ENCODE measurements at places on chromosomes 2 and 18. TPM values are rescaled to one million over a fixed set of nuclear protein-coding genes. Genes with fewer than 3 reads are reported as not detected.
A peak's percentile ranks its signal among the peaks of the same experiment; 100 is the strongest.

DNA sequence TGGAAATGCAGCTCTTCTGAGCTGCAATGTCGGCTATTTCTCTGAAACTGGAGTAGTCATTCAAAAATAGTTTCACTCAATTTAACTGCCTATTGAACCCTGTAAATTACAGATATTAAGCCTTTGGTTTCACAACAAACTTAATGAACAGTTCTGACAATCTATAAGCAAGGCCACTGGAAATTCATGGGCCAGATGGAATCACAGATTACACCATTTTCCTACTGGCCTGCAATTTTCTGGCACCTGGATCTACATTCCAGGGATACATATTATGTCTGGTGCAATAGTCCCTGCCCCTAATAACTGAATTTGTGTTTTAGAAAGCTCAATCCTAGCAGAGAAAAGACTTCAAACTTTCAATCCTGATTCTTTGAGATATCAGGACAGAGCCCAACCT, 551.7 kb downstream of the RNF144A start:
- no peak for DNase-seq

DNA sequence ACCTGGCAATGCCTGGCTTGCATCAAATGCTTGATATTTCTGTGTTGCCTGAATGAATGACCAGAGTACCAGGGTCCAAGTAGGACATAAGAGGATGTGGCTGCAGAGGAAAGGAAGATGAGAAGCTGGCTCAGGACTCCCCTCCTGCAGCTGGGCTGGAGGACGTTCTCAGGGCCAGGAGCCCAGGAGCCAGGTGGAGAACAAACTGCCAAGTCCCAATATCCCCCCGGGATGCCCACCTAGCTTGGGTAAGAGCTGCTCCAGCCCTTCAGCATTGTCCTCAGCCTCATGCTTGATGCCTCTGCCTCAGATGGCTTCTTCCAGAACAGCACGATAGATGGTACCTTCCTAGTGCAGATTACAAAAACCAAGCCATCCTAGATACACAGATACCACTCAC, 8.6 kb upstream of the ATP6V1B1 start:
- no peak for DNase-seq

GRCh38 chr2:95025406-95026319, at the start of gene MAL:
TSS of gene MAL (plus strand) at chr2:95025708. CDS start at chr2:95025793, 85 bp downstream.
- DNase-seq = no peak

- no peak for DNase-seq
These were observed 191.8 kb downstream of the RNF144A start for GRCh38 chr2:7108792-7109532.

- DNase-seq = no peak
These were observed 150.3 kb upstream of the RASGRP3 start for GRCh38 chr2:33326100-33326499.

- no peak for DNase-seq
These were observed 28.4 kb downstream of the AOX1 start for GRCh38 chr2:200614249-200614648.

GRCh38 chr2:241083091-241083415, 19.0 kb downstream of the MTERF4 start:
- DNase-seq = no peak

- DNase-seq = peak; percentile 94
These were observed 11.0 kb upstream of the SFTPB start for GRCh38 chr2:85678794-85679672.

GRCh38 chr2:63035660-63036059, 15.0 kb upstream of the OTX1 start:
- DNase-seq = no peak

GRCh38 chr2:1644427-1644826, 99.9 kb downstream of the PXDN start:
- no peak for DNase-seq

GRCh38 chr2:53452957-53453748, 314.5 kb upstream of the CHAC2 start:
- DNase-seq = peak; percentile 74

- DNase-seq = no peak
These were observed 21.9 kb upstream of the TET3 start for GRCh38 chr2:73962798-73963197.

DNA sequence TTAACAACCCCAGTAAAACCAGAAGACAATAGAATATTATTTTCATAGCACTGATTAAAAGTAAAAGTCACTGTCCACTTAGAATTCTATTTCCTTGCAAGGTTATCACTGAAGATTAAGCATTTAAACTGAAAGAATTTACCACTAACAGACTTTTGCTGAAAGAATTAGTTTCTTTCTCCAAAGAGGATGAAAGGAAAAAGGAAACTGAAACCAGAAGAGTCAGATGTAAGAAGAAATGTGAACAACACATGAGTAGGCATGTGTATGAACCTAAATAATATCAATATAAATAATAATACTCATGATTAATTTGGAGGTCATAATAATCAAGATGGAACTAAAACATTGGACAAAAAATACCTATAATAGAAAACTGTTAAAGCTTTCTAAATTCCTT, 82.4 kb upstream of the KLHL29 start:
- DNase-seq = no peak

DNA sequence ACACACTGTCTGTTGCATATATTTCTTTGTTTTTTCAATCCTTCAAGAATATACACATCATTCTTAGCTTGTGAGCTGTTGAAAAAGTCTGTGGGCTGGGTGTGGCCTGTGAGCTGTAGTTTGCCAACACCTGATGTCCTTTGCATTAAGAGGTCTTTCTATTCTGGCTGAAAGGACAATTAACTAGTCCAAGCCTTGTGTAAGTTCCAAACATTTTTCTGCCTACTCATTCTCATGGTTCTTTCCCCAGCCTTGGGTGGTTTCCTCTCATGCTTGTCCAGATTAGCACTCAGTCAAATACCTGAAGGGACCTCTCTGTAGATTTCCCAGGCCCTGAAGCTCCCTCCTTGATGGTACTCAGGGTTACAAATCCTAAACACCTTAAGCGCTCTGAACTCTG, 57.8 kb upstream of the NABP1 start:
- no peak for DNase-seq

GRCh38 chr18:8982416-8983183, 119.9 kb upstream of the NDUFV2 start:
- peak; percentile 57 for DNase-seq

- no peak for DNase-seq
These were observed 39.0 kb downstream of the TBC1D8 start for GRCh38 chr2:101111917-101112771.

DNA sequence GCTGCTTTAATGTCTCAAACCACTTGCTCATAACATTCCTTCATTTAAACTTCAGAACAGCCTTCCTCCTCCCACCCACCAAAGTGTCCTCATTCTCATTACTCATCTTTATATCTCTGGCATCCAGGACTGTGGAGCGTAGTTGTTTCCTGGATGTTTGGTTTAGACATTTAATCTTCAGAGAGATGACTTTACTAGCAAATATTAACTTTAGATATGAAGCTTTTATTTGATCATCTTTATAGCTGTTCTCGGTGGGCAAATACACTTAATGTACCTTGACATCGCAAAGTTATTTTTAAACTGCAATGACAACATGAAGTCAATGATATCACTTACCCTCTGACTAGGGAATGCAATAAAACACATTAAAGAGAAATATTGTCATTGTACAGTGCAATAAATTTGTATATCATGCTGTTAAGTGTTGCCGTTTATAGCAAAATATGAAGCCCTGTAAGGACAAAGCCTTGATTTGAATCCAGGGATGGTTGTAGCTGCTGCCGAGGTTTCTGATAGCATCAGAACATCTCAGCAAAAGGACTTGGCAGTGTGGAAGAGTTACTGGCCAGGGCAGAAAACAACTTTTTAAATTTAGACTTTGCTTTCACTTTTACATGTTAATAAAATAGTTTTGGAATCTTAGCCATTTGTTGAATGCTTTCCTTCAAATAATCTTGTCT, 4.6 kb upstream of the LAMA3 start:
- no peak for DNase-seq

- DNase-seq = no peak
These were observed 13.2 kb downstream of the NEURL3 start for GRCh38 chr2:96491860-96492497.

GRCh38 chr2:1501038-1501851, 88.0 kb downstream of the TPO start:
- no peak for DNase-seq

DNA sequence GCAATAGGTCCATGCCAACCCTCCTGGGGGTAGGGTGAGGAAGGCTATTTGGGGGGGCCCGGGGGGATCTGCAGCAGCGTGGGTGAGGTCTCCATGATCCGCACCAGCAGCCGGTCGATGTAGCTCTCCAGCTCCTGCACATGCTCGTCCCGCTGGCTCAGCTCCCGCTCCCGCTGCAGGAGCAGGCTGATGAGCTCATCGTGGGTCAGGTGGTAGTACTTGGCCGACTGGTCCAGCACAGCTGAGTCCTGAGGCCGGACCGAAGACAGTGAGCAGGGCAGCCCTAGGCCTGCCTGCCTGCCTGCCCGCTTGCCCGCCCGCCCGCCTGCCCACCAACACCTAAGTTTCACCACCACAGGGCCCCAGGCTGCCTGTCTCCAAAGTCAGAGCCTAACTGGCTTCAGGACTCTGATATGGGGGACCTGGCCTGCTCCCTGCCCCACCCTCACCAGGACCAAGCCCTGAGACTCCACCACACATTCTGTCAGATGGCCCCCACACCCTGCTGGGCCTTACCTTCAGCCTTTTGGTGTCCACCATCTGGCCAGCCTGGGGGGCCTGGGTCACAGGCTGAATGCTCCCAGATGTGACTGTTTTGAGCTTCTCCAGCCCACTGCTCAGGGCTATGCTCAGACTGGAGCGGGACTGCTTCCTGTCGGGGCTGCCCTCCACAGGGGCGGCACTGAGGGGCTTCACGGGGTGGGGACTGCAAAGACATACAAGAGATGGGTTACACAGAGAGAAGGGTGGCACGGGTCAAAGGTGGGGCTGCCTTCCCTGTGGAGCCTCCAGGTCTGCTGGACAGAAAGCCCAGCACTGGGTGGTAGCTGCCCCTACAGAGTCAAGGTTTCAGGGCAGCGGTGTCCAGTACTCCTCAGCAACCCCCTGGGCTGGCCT, 4.2 kb upstream of the SFXN5 start:
- no peak for DNase-seq

DNA sequence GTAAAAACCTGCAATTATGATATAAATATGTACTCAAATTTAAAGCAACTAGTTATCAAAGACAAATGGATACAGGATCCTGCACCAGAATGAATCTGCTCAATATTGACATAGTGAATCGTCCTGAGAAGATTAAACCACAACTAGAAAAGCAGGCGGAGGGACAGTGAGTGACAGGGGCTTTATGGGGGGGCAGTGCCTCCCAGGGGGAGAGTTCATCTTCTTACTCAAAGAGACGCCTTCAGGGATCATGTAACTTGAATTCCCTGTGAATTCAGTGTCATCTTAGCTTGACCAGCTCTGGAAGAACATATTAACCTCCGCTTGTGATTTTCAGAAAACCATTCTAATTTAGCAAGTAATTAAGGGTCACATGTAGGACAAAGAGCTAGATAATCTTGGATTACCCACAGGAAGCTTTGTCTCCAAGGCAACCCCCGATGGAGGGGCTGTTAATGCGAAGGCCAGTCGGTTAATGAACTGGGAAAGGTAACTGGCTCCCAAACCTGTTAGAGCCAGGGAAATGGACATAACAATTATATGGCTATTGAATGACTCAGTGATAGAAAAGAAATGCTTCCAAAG, 17.4 kb upstream of the LMAN1 start:
- no peak for DNase-seq

DNA sequence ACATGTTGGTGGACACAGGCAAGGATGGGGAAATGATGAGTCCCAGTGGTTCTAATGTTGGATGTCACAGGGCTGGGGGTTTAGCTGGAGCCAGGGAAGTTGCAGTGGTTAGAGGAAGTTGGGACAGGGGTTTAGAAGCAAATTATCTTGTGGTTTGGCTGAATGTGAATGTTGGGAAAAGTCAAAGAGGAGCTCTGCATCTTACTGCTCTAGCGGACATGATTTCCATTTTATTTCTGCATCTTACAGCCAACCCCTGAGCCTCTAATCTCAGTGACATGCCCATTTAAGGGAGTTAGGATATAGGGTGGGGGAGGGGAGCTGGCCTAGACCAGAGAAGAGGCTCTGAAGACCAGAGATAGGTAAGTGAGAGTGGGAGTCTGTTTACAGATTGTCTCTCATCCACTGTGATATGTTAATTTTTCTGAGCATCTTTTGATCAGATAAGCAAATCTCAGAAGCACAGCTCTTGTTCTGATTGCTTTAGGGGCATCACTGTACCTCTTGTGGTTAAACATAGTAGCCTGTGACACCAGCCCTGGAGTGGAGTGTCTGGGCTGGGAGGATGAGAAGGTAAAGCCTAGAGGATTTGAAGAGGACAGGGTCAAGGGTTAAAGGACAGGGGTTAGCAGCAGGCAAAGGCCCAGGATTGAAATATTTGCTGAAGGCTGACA, 43.6 kb downstream of the SETBP1 start:
- DNase-seq = no peak

DNA sequence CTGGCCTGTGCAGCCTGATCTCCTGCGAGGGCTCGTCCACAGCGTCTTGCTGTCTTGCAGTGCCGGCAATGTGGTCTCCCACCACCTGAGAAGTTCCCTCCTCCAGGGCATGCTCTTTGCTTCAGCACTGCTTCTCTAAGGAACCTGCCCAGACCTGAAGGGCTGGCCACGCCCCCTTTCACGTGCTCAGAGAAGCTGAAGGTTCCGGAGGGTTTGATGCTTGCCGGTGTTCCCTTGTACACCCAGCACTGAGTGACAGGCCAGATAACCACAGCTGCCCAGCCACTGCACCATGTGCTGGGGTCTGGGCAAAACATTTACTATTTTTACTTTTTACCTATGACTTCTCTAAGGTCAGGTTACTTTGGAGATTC, 1.7 kb upstream of the POLR2D start:
- peak; percentile 96 for DNase-seq

GRCh38 chr2:127984551-127984950, 43.3 kb downstream of the SAP130 start:
- no peak for DNase-seq

GRCh38 chr2:97785818-97786217, 72.4 kb downstream of the ZAP70 start:
- DNase-seq = no peak

LANCL1 gene
- 48.8 TPM for total RNA-seq

RAB27B gene
- 10.1 TPM for total RNA-seq

DSG1 gene
- under 0.01 TPM for total RNA-seq

GAL3ST2 gene
- not detected for total RNA-seq

SEMA4C gene
- 13.7 TPM for total RNA-seq

POTEI gene
- under 0.01 TPM for total RNA-seq

LRRC30 gene
- not detected for total RNA-seq

CGREF1 gene
- 1.0 TPM for total RNA-seq

ANKRD23 gene
- total RNA-seq = 12.9 TPM

GALNT13 gene
- total RNA-seq = 5.7 TPM

HOXD9 gene
- total RNA-seq = 0.33 TPM

CCDC68 gene
- 13.0 TPM for total RNA-seq

NETO1 gene
- total RNA-seq = not detected
